ENCODE measurements at places on chromosomes 3 and 15.

DNA sequence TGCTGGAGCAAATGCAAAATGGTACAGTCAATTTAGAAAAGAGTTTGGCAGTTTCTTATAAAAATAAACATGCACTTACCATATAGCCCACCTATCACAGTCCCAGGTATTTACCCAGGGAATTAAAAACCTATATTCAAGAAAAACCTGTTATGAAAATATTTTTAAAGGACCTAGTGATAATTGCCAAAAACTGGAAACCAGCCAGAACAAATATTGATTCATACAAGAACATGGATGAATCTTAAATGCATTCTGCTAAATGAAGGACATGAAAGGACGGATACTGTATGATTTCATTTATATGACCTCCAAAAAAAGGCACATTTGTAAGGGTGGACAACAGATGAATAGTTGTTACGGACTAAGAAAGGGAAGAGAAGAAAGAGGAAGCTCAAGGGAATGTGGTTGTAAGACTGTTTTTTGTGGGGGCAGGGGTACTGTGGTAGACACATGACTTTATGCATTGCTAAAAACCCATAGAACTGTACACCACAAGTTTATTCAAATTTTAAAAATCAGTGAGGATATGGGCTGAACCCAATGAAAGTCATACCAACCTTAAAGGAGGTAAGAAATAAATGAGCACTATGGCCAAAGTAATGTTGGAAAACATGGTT, 61.0 kb downstream of the ZBBX start:
- DNase-seq, result no peak

DNA sequence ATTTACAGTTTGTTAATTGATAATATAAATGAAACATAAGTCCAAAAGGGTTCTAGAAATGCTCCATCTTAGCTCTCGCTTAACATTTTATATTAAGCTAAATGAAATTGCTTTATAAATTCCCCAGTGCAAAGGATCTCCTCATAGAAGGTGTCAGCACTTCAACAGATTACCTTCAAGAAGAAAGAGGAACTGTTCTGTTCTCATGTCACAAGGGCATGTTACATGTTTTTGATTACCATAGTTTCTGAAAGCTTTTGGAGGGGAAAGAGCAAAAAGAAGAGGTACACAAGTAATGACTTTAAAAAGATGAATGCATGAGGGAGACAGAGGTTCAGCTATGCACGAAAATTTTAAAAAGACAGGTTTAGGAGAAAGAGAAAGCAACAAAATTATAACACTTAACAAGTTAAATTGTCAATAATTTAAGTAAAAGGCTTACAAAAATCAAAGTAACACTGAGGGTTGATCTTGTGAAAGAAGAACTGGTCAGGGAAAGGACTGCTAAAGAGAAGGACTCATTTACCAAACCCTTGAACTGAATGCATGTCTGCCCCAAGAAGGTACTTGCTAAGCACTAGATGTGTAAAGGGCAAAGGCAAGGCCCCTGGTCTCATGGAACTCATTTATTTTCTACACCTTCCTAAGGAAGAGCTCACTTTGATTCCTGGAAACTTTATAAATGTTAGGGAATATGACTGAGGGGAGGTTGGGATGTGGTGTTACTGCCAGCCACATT, 45.1 kb downstream of the CCDC191 start:
- DNase-seq, result no peak

- DNase-seq, result no peak
Observed at GRCh38 chr3:20096135-20096685, 56.0 kb downstream of the KAT2B start.

- DNase-seq, result no peak
Observed at GRCh38 chr3:47433796-47434195, 41.9 kb downstream of the SCAP start.

DNA sequence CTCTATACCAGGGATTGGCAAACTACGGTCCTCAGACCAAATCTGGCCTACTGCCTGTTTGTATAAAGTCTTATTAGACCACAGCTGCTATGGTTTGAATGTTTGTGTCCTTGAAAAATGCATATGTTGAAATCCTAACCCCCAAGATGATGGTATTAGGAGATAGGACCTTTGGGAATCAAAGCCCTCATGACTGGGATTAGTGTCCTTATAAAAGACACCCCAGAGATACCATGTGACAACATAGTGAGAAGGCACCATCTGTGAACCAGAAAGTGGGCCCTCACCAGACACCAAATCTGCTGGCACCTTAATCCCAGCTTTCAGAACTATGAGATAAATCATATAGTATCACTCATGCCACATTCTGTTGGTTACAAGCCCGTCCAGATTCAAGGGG, 7.4 kb downstream of the HMCES start:
- no peak for DNase-seq
